ENCODE measurements at places on chromosomes 4 and X. TPM values are rescaled to one million over a fixed set of nuclear protein-coding genes. Genes with fewer than 3 reads are reported as not detected.

Gene HPGDS
- total RNA-seq: 0.98 TPM

Gene GAGE12H
- total RNA-seq: not detected

Gene CXorf66
- total RNA-seq: not detected

GRCh38 chr4:107665001-107665400 is 55.0 kb downstream of the PAPSS1 start:
- H3K4me3 ChIP-seq: no peak overlapping the region
- no peaks in the 10 kb centered on the region for H3K36me3 ChIP-seq
- peaks cover 10% of the 10 kb centered on the region for H3K4me1 ChIP-seq
- no peaks in the 10 kb centered on the region for H3K27me3 ChIP-seq
- no peak for DNase-seq

Gene APLN
- not detected for total RNA-seq

DNA sequence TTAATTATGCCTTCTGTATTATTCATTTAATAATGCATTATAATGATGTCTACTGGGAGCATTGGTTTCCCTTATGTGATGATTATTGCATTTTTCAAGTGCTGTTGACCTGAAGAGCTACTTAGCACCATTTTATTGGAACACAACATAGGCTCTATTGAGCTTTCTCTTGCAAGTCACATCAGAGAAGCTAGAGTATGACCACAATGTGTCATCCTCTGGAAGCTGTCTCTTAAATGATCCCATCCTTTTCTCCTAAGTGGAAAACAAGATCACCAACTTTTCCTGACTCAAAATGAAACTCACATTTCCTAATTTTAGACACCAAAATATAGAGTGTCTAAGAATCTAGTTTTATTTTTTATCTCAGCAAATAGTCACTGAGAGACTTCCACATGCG is 1451.9 kb downstream of the PCDH7 start:
- H3K36me3 ChIP-seq: no peaks in the 10 kb centered on the region
- H3K4me1 ChIP-seq: no peaks in the 10 kb centered on the region
- no peaks in the 10 kb centered on the region for H3K27me3 ChIP-seq
- H3K27ac ChIP-seq: no peak overlapping the region
- DNase-seq: no peak

GRCh38 chr4:75142382-75142781 is 209.5 kb downstream of the PARM1 start:
- H3K36me3 ChIP-seq: no peaks in the 10 kb centered on the region
- H3K27me3 ChIP-seq: no peaks in the 10 kb centered on the region
- H3K4me1 ChIP-seq: no peaks in the 10 kb centered on the region

GRCh38 chr4:37132351-37132974 is 112.1 kb upstream of the NWD2 start:
- H3K4me1 ChIP-seq: no peaks in the 10 kb centered on the region
- no peak for DNase-seq
- no peak overlapping the region for H3K4me3 ChIP-seq
- no peaks in the 10 kb centered on the region for H3K36me3 ChIP-seq
- no peaks in the 10 kb centered on the region for H3K27me3 ChIP-seq

Gene DRP2
- 1.5 TPM for total RNA-seq

Gene ZNF157
- not detected for total RNA-seq

GRCh38 chr4:38170338-38171169 is 210.4 kb downstream of the PTTG2 start:
- H3K36me3 ChIP-seq: no peaks in the 10 kb centered on the region
- H3K4me1 ChIP-seq: peaks cover 22% of the 10 kb centered on the region
- no peaks in the 10 kb centered on the region for H3K27me3 ChIP-seq
- H3K27ac ChIP-seq: no peak overlapping the region
- no peak overlapping the region for H3K4me3 ChIP-seq
- no peak for DNase-seq

- no peaks in the 10 kb centered on the region for H3K4me1 ChIP-seq
- no peak overlapping the region for H3K4me3 ChIP-seq
- no peaks in the 10 kb centered on the region for H3K36me3 ChIP-seq
- DNase-seq: no peak
- no peak overlapping the region for H3K27ac ChIP-seq
Observed at GRCh38 chrX:39645178-39645895, 452.4 kb downstream of the BCOR start.

Gene SRP72
- total RNA-seq: 57.5 TPM

- no peaks in the 10 kb centered on the region for H3K27me3 ChIP-seq
- H3K36me3 ChIP-seq: no peaks in the 10 kb centered on the region
- H3K4me3 ChIP-seq: no peak overlapping the region
- no peak for DNase-seq
- no peak overlapping the region for H3K27ac ChIP-seq
Observed at GRCh38 chr4:54683616-54684346, 26.0 kb downstream of the KIT start.

DNA sequence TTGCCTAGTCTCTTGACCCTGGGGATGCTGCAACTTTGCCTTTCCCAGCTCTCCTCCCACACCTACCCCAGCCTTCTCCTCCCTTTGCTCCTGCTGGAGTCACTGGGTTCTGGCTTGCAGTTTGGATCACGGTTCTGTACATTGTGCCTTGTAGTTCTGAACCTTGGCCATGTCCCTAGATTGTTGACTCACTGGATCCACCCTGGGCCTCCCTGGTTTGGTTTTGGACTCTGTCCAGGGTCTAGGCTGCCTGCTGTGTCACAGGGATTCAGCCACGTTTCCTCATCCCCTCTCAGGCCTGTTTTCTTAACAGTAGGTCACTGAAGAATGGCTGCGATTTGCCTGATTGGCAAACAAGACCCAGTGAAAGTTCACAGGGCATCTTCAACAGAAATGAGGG is 11.5 kb upstream of the GABRE start:
- no peak for DNase-seq
- H3K27ac ChIP-seq: peak overlapping the region; percentile 11
- H3K36me3 ChIP-seq: no peaks in the 10 kb centered on the region
- H3K4me3 ChIP-seq: no peak overlapping the region

Gene FOXR2
- total RNA-seq: not detected

GRCh38 chr4:176443117-176443516 is 123.4 kb downstream of the SPCS3 start:
- no peaks in the 10 kb centered on the region for H3K4me1 ChIP-seq
- H3K4me3 ChIP-seq: no peak overlapping the region
- no peaks in the 10 kb centered on the region for H3K36me3 ChIP-seq
- H3K27ac ChIP-seq: no peak overlapping the region

- H3K4me3 ChIP-seq: no peak overlapping the region
- H3K36me3 ChIP-seq: no peaks in the 10 kb centered on the region
- H3K4me1 ChIP-seq: no peaks in the 10 kb centered on the region
- H3K27me3 ChIP-seq: no peaks in the 10 kb centered on the region
Observed at GRCh38 chr4:99821918-99822503, 5.4 kb downstream of the DAPP1 start.

GRCh38 chr4:56191534-56191933 is 195.8 kb downstream of the AASDH start:
- no peaks in the 10 kb centered on the region for H3K27me3 ChIP-seq
- H3K4me1 ChIP-seq: no peaks in the 10 kb centered on the region
- H3K36me3 ChIP-seq: no peaks in the 10 kb centered on the region
- no peak overlapping the region for H3K27ac ChIP-seq
- DNase-seq: no peak
- H3K4me3 ChIP-seq: no peak overlapping the region
